ENCODE measurements at places on chromosomes 6 and 20. TPM values are rescaled to one million over a fixed set of nuclear protein-coding genes. Genes with fewer than 3 reads are reported as not detected.

DNA sequence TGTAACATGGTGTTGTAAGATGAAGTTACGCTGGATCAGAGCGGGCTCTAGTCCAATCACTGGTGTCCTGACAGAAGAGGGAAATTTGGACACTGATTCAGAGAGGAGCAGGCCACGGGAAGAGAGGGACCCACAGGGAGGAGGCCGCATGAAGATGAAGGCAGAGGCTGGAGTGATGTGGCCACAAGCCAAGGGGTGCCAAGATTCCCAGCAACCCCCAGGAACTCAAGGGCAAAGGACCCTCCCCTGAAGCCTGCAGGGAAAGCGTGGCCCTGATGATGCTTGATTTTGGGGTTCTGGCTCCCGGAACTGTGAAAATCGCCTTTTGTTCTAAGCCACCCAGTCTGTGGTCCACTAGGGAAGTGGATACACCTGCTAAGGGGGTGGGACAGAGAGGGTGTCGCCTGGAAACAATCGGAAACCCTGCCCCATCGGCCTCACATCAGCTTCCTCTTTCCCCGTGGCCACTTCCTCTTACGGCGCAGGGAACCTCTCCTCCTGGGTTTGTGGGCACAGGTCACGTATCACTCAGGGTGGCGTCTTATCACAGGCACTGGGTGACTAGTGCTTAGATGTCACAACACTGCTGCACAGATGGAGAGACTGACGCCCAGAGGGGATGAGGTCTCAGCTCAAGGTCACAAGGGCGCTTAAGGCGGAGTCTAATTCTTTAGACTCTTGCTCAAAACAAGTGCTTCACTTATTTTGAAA, 58.0 kb downstream of the SULF2 start:
- peak overlapping the region; percentile 78 for H3K27ac ChIP-seq
- no peaks in the 10 kb centered on the region for H3K27me3 ChIP-seq
- peak; percentile 89 for DNase-seq
- H3K4me1 ChIP-seq: no peaks in the 10 kb centered on the region
- H3K4me3 ChIP-seq: no peak overlapping the region
- no peaks in the 10 kb centered on the region for H3K36me3 ChIP-seq

NRN1 gene
- not detected for total RNA-seq

- no peaks in the 10 kb centered on the region for H3K27me3 ChIP-seq
- H3K4me1 ChIP-seq: no peaks in the 10 kb centered on the region
- H3K36me3 ChIP-seq: no peaks in the 10 kb centered on the region
- no peak overlapping the region for H3K27ac ChIP-seq
- H3K4me3 ChIP-seq: no peak overlapping the region
Observed at GRCh38 chr6:81714684-81715083, 37.8 kb downstream of the TENT5A start.

GRCh38 chr20:58718729-58719128, 26.1 kb downstream of the NPEPL1 start:
- H3K36me3 ChIP-seq: no peaks in the 10 kb centered on the region
- H3K27ac ChIP-seq: no peak overlapping the region
- no peak for DNase-seq
- no peaks in the 10 kb centered on the region for H3K4me1 ChIP-seq

GRCh38 chr6:40845553-40845952, 193.5 kb downstream of the UNC5CL start:
- no peaks in the 10 kb centered on the region for H3K36me3 ChIP-seq
- H3K4me3 ChIP-seq: no peak overlapping the region
- H3K27me3 ChIP-seq: no peaks in the 10 kb centered on the region
- no peak overlapping the region for H3K27ac ChIP-seq
- no peaks in the 10 kb centered on the region for H3K4me1 ChIP-seq

CCN2 gene
- 28.7 TPM for total RNA-seq

NKX2-4 gene
- total RNA-seq: not detected

B3GAT2 gene
- not detected for total RNA-seq

- no peaks in the 10 kb centered on the region for H3K27me3 ChIP-seq
- H3K27ac ChIP-seq: no peak overlapping the region
- no peak for DNase-seq
- no peak overlapping the region for H3K4me3 ChIP-seq
- H3K36me3 ChIP-seq: no peaks in the 10 kb centered on the region
Observed at GRCh38 chr6:46453216-46453615, 38.0 kb downstream of the RCAN2 start.

OR2H1 gene
- total RNA-seq: not detected

TCFL5 gene
- 2.6 TPM for total RNA-seq

RAMACL gene
- 1.1 TPM for total RNA-seq

- no peak overlapping the region for H3K4me3 ChIP-seq
- DNase-seq: no peak
- H3K4me1 ChIP-seq: no peaks in the 10 kb centered on the region
- no peaks in the 10 kb centered on the region for H3K36me3 ChIP-seq
Observed at GRCh38 chr6:107753778-107754177, 70.3 kb downstream of the SCML4 start.

DNA sequence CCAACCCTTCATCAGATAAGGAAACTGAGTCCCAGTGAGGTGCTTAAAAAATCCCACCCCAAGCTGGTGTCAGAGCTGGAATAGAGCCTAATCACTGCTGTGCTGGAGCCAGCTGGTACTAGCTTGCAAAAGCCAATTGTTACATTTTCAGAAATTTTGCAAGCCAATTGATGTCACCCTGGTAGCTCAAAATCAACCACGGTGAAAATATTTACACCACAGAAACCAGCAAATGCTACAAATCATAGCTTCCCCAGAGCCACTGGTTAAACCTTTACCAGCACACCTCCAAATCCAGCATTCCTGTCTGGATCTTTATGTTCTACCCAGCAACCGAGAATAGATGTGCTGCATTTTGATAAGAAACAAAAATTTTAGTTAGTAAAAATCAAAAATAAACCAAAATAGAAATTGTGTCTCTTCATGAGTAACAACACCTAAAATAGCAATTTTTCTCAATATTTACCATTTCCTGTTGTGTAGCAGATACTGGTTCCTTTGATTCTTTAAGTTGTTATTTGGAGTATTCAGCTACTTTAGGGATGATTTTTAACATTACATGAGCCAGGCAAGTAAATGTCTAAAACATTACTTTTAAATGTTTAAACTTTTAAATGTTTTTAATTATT, 7.2 kb upstream of the LCA5 start:
- no peaks in the 10 kb centered on the region for H3K27me3 ChIP-seq
- no peak overlapping the region for H3K4me3 ChIP-seq
- H3K27ac ChIP-seq: peak overlapping the region; percentile 47
- H3K4me1 ChIP-seq: no peaks in the 10 kb centered on the region

DNA sequence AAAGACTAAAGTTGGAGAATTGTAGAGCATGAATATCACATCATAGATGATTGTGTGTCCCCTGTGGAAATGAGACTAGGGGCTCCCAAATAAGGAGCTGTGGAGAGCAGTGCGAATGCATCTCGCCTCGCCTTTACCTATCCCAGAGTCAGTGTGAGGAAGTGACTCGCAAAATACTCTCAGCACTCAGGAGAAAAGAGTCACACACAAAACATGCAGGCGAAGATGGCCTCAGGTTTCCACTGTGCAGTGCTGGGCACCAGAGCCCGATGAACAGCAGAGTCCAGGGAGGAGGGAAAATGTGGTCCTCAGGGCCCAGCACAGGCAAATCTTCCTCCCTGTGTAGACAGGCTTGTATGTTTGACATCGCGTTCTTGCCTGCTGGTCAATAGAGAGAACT, 126.5 kb upstream of the AFDN start:
- no peak overlapping the region for H3K27ac ChIP-seq
- H3K4me1 ChIP-seq: no peaks in the 10 kb centered on the region
- DNase-seq: peak; percentile 22
- no peaks in the 10 kb centered on the region for H3K36me3 ChIP-seq

- H3K4me1 ChIP-seq: no peaks in the 10 kb centered on the region
- H3K4me3 ChIP-seq: no peak overlapping the region
- H3K27ac ChIP-seq: no peak overlapping the region
- no peaks in the 10 kb centered on the region for H3K27me3 ChIP-seq
- H3K36me3 ChIP-seq: no peaks in the 10 kb centered on the region
Observed at GRCh38 chr6:70166088-70166958, 136.6 kb downstream of the COL9A1 start.

DNA sequence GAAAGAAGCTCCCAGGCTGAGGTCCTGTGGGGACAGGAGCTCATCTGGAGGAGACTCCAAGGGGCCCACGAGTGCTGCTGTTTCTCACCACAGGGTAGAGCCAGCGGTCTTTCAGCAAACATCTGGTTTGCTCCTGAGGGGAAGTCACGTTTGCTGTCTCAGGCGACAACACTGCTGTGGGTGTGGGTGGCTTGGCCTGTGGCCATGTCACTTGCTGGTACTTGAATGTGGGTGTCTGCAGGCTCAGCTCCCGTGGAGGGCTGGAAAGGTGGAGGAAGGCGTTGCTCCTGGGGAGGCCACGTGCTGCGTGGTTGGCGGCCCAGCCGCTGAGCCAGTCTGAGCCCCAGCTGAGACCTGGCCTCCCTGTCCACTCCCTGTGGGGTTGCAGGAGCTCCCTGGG, 52.8 kb upstream of the MPC1 start:
- no peaks in the 10 kb centered on the region for H3K4me1 ChIP-seq
- H3K4me3 ChIP-seq: no peak overlapping the region

GABRR1 gene
- total RNA-seq: not detected

GRCh38 chr20:41776421-41776820, 158.2 kb upstream of the CHD6 start:
- no peaks in the 10 kb centered on the region for H3K36me3 ChIP-seq
- no peaks in the 10 kb centered on the region for H3K27me3 ChIP-seq
- no peaks in the 10 kb centered on the region for H3K4me1 ChIP-seq
- no peak overlapping the region for H3K4me3 ChIP-seq
- H3K27ac ChIP-seq: no peak overlapping the region

- H3K4me3 ChIP-seq: no peak overlapping the region
- no peaks in the 10 kb centered on the region for H3K4me1 ChIP-seq
- no peak overlapping the region for H3K27ac ChIP-seq
- no peaks in the 10 kb centered on the region for H3K27me3 ChIP-seq
- H3K36me3 ChIP-seq: no peaks in the 10 kb centered on the region
Observed at GRCh38 chr6:73969971-73970970, 274.3 kb downstream of the CD109 start.

ZNF334 gene
- total RNA-seq: 5.0 TPM

DNA sequence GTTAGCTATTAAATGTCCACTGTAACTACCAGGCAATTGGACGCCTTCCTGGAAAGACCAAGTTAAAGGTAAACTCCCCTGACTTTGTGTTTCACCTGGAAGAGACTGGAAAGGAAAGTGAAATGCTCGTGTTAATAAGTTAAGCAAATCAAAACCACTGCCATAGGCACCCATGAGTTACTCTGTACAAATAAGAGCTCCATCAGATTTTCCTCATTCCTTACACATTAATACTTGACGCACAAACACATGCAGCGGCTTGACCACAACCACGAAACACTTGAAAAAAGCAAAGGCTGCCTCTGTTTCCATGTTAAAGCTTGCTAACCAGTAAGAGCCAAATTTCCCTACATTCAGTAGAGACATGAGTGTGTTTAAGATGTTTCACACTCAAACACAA, 19.8 kb downstream of the GCM1 start:
- H3K4me3 ChIP-seq: no peak overlapping the region
- DNase-seq: no peak
- no peaks in the 10 kb centered on the region for H3K36me3 ChIP-seq
- H3K27me3 ChIP-seq: no peaks in the 10 kb centered on the region
- H3K4me1 ChIP-seq: no peaks in the 10 kb centered on the region

ARFGEF3 gene
- total RNA-seq: 12.0 TPM

DNA sequence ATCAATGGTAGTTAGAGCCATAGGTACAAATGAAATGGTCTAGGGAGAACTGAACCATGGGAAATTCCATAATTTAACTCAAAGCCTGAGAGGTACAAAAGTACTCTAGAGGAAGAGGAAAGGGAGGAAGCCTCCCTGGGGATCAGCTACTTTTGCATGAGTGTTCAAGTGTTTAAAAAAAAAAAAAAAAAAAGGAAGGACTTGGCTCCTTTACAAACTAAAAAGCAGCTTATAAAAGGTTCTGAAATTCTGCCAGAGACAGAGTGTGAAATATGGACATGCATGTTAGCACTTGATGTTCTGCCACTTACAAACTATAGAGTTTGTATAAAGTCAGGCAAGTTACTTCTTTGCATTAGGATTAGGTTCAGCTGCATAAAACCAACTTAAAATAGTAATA, 290.0 kb downstream of the TBC1D7 start:
- no peaks in the 10 kb centered on the region for H3K27me3 ChIP-seq
- H3K4me3 ChIP-seq: no peak overlapping the region
- H3K27ac ChIP-seq: no peak overlapping the region
- DNase-seq: no peak
- H3K36me3 ChIP-seq: no peaks in the 10 kb centered on the region
- H3K4me1 ChIP-seq: no peaks in the 10 kb centered on the region

GLP1R gene
- total RNA-seq: not detected

ME1 gene
- 10.4 TPM for total RNA-seq

DNA sequence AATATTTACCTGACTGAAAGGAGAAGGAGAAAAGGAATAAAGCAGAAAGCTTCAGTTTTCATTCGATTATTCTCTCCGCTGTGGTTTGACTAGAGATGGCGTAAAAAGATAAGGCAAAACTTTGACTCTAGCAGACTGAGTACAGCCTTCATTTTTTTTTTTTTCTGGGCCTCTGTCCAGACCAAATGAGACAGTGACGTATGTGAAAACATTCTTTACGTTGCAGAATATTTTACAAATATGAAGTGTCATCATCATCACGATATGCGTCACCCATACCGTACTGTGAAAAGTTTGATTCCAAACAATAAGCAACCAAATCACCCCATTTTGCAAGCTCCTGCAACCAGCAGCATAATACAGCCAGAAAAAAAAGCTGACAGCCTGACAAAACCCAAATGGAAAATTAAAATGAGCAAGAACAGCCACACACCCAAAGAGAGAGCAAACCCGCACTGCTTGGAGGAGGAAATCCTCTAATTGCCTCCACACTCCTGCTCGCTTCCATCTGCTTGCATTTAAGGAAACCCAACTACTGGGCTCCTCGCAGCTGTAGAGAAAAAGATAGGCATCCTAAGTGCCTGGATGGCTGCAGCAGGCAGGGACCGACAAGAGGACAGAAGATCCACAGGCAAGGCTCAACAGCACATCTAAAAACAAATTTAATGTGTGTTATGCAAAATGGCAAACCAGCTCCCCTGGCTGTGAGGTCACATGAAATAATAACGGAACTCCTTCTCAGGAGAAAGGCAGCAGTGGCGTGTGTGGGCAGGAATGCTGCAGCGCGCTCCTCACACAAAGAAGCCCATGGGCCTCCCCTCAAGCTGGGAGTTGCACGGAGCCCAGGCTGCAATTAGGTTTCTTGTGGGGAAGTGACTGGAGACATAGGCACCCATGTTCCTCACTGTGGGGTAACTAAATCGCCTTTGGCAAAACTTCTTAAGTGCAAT, 113.1 kb downstream of the FYN start:
- H3K4me1 ChIP-seq: peaks cover 6% of the 10 kb centered on the region
- peak overlapping the region; percentile 36 for H3K4me3 ChIP-seq

GRCh38 chr6:804771-805170, 111.8 kb upstream of the EXOC2 start:
- H3K4me1 ChIP-seq: no peaks in the 10 kb centered on the region
- H3K27ac ChIP-seq: no peak overlapping the region
- no peaks in the 10 kb centered on the region for H3K27me3 ChIP-seq
- no peak for DNase-seq

DNA sequence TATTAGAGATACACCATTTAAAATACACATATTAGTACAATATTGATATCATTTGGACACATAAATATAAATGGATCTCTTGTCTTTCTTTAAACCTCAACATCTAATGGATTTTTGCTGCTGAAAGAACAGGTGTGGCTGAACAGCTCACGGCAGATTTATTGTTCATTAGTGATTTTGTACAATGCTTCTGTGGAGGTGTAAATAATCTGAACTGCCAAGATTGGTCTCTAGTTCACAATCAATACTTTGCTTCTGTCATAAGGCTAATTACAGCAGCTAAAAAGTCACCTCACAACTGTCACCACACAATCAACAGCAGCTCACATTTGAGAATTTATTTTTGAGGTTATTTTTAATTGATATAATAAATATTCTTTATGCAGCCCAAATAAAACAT, 162.0 kb upstream of the SIM1 start:
- H3K27ac ChIP-seq: no peak overlapping the region
- no peaks in the 10 kb centered on the region for H3K36me3 ChIP-seq
- DNase-seq: no peak

All from Peyer's patch (tissue), 4 donors.